ENCODE measurements at places on chromosomes 6 and 20. TPM values are rescaled to one million over a fixed set of nuclear protein-coding genes. Genes with fewer than 3 reads are reported as not detected.

ADRM1 gene
- total RNA-seq: 92.8 TPM

DSP gene
- 0.05 TPM for total RNA-seq

FAM209A gene
- 0.73 TPM for total RNA-seq

EYS gene
- total RNA-seq: not detected

TRIM40 gene
- not detected for total RNA-seq

MYLK4 gene
- 0.12 TPM for total RNA-seq

IRF4 gene
- 617 TPM for total RNA-seq

GGTLC1 gene
- not detected for total RNA-seq

TGM3 gene
- total RNA-seq: not detected

SIRPG gene
- total RNA-seq: 34.3 TPM

DCBLD1 gene
- total RNA-seq: 1.6 TPM

IL17F gene
- total RNA-seq: 155 TPM

OR2J2 gene
- total RNA-seq: not detected

OR12D3 gene
- total RNA-seq: not detected

CYP21A2 gene
- total RNA-seq: not detected

OR2H2 gene
- total RNA-seq: not detected

RBM24 gene
- not detected for total RNA-seq

ZNF165 gene
- total RNA-seq: 4.6 TPM

ID4 gene
- total RNA-seq: not detected

NKX2-2 gene
- total RNA-seq: not detected

OLIG3 gene
- not detected for total RNA-seq

NDRG3 gene
- total RNA-seq: 24.8 TPM

RIPPLY2 gene
- not detected for total RNA-seq

PHACTR3 gene
- not detected for total RNA-seq

COL11A2 gene
- 1.9 TPM for total RNA-seq

SLC26A8 gene
- total RNA-seq: not detected

TPX2 gene
- 137 TPM for total RNA-seq

MRPL14 gene
- 43.3 TPM for total RNA-seq

FILIP1 gene
- total RNA-seq: not detected

PRIM2 gene
- 42.3 TPM for total RNA-seq

WFDC10B gene
- total RNA-seq: not detected

MED23 gene
- 23.9 TPM for total RNA-seq

NRSN1 gene
- not detected for total RNA-seq

ADIG gene
- total RNA-seq: not detected

CRISP2 gene
- total RNA-seq: not detected

TGM2 gene
- total RNA-seq: 0.09 TPM

DBNDD2 gene
- total RNA-seq: 22.4 TPM

HFE gene
- 1.4 TPM for total RNA-seq

CBLN4 gene
- total RNA-seq: not detected

ZSWIM3 gene
- 4.8 TPM for total RNA-seq

ARMH2 gene
- not detected for total RNA-seq

EFCAB8 gene
- total RNA-seq: 0.40 TPM

C20orf141 gene
- not detected for total RNA-seq

CLIC5 gene
- total RNA-seq: 3.7 TPM

FNDC11 gene
- total RNA-seq: 0.18 TPM

Data from activated CD4-positive, alpha-beta T cell treated with anti-CD3 and anti-CD28 coated beads for 36 hours (primary cell).